HAP-1 (cell line): ENCODE measurements at places on chromosomes 3 and 15.

- DNase-seq: no peak
These were observed 67.8 kb downstream of the DHX30 start for GRCh38 chr3:47870702-47871260.

- DNase-seq: peak; percentile 33
These were observed 620 bp upstream of the CMSS1 start for GRCh38 chr3:99817047-99817436.

GRCh38 chr3:142274908-142275307 lies 49.5 kb upstream of the GK5 start:
- DNase-seq: no peak

DNA sequence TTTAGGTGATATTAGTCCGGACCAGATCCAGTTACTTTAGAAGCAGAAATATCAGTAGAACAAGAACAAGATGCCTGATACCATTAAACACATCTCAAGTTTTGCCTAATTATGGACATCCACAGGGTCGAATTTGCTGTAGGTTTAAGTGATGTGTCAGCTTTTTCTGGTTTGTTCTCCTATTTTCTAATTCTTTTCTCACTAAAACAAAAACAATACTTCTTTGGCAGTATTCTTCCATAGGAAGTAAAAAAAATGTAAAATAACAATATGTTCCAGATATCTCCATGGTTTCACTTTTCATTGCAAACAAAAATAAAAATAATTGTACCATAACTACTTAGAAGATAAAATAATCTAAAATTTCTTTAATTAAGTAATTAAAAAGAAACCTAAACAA lies 265.7 kb downstream of the SHOX2 start:
- DNase-seq: no peak

GRCh38 chr15:27527490-27528067 lies 556.6 kb downstream of the GABRG3 start:
- no peak for DNase-seq
